HCT116 (cell line): ENCODE measurements at places on chromosomes 2 and 18. TPM values are rescaled to one million over a fixed set of nuclear protein-coding genes. Genes with fewer than 3 reads are reported as not detected.
A peak's percentile ranks its signal among the peaks of the same experiment; 100 is the strongest.

DNA sequence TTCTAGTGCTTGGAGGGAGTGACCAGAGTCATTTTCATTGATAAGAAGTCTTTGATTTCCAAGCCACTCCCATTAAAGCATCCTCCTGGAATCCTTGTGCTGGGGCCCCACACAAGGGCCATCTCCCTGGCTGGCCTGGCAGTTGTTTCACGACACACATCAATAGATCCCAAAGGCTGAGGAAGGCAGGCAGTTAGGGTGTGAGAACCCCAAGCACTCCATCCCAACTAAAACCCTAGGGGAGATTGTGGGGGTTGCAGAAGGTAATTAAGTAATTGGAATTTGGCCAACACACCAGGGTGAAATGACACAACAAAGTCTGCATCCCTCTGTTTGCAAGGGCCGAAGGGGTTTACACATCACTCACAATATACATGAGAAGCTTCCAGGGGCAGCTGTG, 578.1 kb upstream of the SYT4 start:
- H3K27ac ChIP-seq: no peak overlapping the region
- no peaks in the 10 kb centered on the region for H3K36me3 ChIP-seq
- no peaks in the 10 kb centered on the region for H3K27me3 ChIP-seq
- H3K4me3 ChIP-seq: no peak overlapping the region
- DNase-seq: no peak

DNA sequence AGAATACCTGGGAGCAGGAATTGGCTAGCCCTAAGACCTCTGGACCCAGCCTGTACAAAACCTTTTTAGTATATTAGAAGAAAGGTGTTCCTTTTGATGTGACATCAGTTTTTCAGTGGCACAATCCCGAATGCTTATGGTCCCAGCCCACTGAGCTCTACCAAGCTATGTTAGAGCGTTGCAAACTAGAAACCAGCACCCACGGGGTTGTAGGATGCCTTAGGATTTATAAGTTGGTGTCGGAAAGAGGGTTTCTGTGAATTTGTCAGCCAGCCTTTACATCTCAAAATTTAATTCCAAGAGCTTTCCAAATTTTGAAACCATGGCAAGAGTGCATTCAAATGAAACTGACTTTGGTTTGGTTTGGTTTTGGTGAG, 499 bp upstream of the LMAN1 start:
- no peaks in the 10 kb centered on the region for H3K27me3 ChIP-seq
- no peak overlapping the region for H3K27ac ChIP-seq
- H3K4me1 ChIP-seq: peaks cover 19% of the 10 kb centered on the region; the same call in 1 of the 2 replicates

DNA sequence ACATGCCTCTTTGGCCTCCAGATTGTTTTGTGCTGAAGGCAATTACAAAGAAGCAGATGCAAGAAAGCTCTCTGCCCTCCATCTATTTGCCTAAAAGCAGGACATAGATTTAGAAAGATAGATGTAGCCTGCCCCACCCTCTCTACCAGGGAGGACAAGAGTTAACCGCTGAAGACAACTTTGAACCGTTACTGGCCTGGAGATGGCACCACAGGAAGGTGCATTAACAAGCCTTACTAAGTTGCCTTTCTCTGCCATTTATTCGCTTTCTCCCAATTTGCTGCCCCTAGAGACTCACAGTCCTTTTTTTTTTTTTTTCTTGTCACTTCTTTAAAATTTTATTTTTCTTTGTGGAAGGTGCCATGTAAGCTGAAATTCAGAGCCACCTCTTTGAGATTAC, 28.8 kb upstream of the RMDN2 start:
- H3K4me1 ChIP-seq: no peaks in the 10 kb centered on the region
- no peak for DNase-seq
- no peaks in the 10 kb centered on the region for H3K36me3 ChIP-seq

- no peak overlapping the region for H3K4me3 ChIP-seq
- H3K27me3 ChIP-seq: no peaks in the 10 kb centered on the region; the same call in 1 of the 2 replicates
- H3K4me1 ChIP-seq: no peaks in the 10 kb centered on the region
- H3K36me3 ChIP-seq: no peaks in the 10 kb centered on the region
- H3K27ac ChIP-seq: no peak overlapping the region
- no peak for DNase-seq
Measured at GRCh38 chr2:2466534-2466933, 135.5 kb upstream of the MYT1L start.

GRCh38 chr2:102460467-102460866, 12.6 kb upstream of the SLC9A4 start:
- no peaks in the 10 kb centered on the region for H3K4me1 ChIP-seq
- no peaks in the 10 kb centered on the region for H3K27me3 ChIP-seq
- no peak for DNase-seq
- no peaks in the 10 kb centered on the region for H3K36me3 ChIP-seq
- no peak overlapping the region for H3K27ac ChIP-seq
- H3K4me3 ChIP-seq: no peak overlapping the region

DNA sequence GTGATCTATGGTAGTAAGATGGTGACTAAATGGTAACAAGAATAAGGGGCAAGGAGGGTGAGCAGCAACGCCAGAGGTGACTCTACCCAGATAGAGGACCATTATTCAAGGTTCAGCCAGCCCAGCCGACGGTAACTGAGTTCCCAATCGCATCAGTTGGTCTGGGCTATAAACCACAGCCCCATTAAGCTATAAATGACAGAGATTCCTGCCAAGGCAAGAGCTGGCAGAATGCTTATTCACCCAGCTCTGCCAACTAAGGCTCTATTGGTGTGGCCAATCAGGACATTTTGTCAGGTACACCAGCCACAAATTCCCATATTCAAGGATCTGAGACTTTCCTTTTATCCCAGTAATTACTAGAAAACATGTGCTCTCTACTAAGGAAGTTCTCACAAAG, 3.6 kb downstream of the CHN1 start:
- H3K36me3 ChIP-seq: no peaks in the 10 kb centered on the region
- no peak for DNase-seq
- H3K4me1 ChIP-seq: peaks cover 22% of the 10 kb centered on the region
- H3K27ac ChIP-seq: no peak overlapping the region

DNA sequence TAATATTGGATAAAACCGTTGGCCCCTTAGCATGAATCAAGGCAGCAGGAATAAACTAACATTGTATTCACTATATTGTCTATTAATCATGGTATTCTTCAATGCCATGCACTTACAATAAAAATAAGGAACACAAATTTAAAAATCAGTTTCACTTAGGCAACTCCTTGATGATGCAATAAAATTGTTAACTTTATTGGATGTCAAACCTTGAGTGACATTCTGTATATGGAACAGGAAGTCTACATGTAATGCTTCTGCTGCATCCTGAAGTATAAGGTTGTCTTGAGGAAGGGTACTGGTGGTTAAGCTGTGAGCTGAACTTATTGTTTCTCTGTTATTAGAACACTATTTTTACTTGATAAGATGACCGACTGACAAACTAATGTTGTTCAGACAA, 605.5 kb downstream of the SATB2 start:
- no peaks in the 10 kb centered on the region for H3K36me3 ChIP-seq
- no peak for DNase-seq
- H3K4me1 ChIP-seq: no peaks in the 10 kb centered on the region
- H3K27me3 ChIP-seq: no peaks in the 10 kb centered on the region
- H3K4me3 ChIP-seq: no peak overlapping the region

- no peaks in the 10 kb centered on the region for H3K36me3 ChIP-seq
- DNase-seq: no peak
- H3K27ac ChIP-seq: no peak overlapping the region
- H3K4me1 ChIP-seq: no peaks in the 10 kb centered on the region
- no peak overlapping the region for H3K4me3 ChIP-seq
Measured at GRCh38 chr2:184589261-184589660, 9.1 kb upstream of the ZNF804A start.

GRCh38 chr2:6782517-6783237, 83.0 kb downstream of the CMPK2 start:
- no peak for DNase-seq
- no peak overlapping the region for H3K4me3 ChIP-seq
- H3K27ac ChIP-seq: no peak overlapping the region
- H3K36me3 ChIP-seq: no peaks in the 10 kb centered on the region
- no peaks in the 10 kb centered on the region for H3K27me3 ChIP-seq

DNA sequence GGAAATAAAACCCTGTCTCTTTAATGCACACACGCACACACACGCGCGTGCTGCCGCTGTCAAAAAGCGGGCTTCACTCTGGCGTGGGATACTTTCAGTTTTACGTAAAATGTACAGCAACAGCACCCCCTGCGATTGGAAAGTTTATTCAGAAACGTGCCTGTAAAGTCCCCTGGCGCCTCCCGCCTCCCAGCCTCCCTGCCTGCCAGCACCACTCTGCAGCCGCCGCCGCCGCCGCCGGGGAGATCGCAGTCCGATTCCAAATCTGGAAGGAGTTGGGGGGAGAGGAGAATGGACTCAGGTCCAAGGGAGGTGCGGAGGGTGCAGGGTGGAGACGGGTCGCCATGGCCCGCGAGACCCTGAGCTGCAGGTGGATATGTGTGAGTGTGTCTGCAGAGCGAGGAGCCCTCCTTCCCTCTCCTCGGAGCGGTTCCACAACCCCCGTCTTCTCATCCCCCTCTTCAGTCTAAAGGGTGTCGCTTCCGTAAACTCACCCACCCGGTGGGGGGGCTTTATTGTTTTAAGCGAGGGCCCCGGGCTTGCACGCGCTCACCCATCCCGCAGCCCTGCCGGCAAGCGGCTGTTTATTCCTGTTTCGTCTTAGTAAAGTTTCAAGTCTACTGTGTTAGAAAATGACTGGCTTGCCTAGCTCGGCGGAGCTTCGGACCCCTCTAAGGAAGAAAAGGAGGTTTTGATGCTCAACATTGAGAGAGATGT, 1.8 kb upstream of the BCL11A start:
- peak; percentile 36 for DNase-seq
- peaks cover 29% of the 10 kb centered on the region for H3K4me1 ChIP-seq
- peaks cover 56% of the 10 kb centered on the region for H3K27me3 ChIP-seq
- no peak overlapping the region for H3K27ac ChIP-seq
- H3K36me3 ChIP-seq: no peaks in the 10 kb centered on the region
- peak overlapping the region; percentile 67 for H3K4me3 ChIP-seq

DNA sequence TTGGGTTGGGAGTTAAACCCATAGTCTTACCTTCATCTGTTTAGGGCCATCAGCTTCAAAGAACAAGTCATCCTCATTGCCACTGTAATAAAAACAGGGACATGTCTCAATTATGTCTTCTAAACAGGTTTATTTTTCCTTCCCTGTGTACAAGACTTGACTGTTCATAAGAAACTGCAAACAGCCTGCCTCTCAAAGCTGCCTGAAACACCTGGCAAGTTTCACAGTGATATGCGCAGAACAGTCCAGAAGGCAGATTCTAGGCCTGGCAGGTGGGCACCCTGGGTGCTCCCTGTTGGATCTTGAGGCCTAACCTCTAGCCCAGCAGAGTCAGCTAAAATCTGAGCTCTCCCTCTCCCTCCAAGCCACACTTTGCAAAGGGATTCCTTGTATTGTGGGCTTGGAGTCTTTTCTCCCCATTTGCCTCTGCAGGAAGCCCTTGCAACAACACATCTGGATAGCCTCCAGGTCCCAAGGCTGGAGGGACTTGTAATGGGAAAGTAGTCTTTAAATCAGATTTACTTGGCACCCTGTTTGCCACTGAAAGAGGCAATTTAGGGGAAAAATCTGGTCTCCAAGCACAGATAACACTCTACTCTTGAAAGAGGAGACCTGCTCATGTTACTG, 930 bp downstream of the IL1B start:
- no peak for DNase-seq
- no peak overlapping the region for H3K4me3 ChIP-seq
- H3K36me3 ChIP-seq: no peaks in the 10 kb centered on the region
- no peak overlapping the region for H3K27ac ChIP-seq
- H3K4me1 ChIP-seq: peaks cover 12% of the 10 kb centered on the region

DNA sequence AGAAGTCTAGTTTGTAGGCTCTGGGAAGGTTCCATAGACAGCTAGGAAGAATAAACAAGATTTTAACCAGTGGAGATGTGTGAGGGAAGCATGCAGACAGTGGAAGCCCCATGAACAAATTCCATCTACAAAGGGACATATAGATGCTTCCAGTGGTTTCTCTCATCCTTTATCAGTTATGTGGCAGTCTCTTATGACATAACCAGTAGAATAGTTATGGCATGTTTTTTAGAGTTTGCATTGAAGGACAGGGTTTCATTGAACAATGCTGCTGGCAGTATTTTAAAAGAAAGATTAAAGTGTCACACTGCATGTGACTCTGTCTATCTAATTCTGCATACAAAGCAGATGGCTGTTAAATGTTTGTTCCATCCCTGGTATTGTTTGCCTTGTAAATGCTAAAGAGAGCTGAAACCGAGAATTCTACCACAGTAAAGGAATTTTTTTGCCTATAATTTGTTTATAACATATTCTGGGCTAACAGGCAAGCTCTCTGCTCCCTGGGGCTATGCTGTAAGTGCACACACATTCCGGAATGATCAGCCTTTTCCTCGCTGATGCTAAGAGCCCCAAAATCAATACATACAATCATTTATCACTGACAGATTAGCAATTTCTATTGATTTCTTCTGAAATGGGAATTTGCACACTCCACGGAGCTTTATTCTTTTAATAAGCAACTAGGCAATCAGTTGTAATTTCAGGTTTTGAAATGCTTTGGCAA, 76.8 kb upstream of the PELI1 start:
- H3K4me1 ChIP-seq: no peaks in the 10 kb centered on the region
- no peaks in the 10 kb centered on the region for H3K27me3 ChIP-seq
- DNase-seq: no peak
- no peak overlapping the region for H3K4me3 ChIP-seq
- no peaks in the 10 kb centered on the region for H3K36me3 ChIP-seq

DNA sequence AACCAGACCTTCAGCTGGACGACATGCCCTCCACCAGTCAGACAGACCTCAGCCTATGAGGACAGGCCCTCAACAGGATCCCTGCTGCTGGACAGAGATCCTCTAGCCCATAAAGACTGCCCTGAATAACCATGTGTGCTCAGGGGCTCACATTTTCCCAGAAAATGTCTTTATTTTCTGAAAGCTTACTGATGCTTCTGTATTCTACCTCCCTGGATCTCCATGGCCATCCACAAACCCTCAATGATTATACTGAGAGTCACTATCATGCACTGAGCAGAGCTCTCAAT, 1.8 kb upstream of the PTPN18 start:
- no peak for DNase-seq
- no peak overlapping the region for H3K4me3 ChIP-seq
- H3K4me1 ChIP-seq: no peaks in the 10 kb centered on the region
- no peak overlapping the region for H3K27ac ChIP-seq
- H3K27me3 ChIP-seq: no peaks in the 10 kb centered on the region

DNA sequence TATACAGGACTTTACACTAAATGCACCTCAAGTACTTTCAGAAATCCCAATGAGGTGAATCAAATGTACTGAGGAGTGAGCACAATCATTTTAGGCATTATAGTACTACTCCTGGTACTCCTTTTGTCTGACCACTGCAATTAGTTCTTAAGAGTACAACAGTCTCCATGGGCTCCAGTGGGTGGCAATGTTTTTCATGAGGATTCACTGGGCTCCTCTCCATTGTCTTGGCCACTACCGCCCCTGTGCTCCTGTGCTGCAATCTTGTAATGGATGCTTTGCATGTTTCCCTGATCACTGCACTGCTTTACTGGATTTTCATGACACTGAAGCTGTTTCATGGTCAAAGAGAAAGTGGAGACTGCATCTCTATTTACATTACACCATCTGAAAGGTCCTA, 268.5 kb upstream of the ZSWIM2 start:
- no peaks in the 10 kb centered on the region for H3K27me3 ChIP-seq
- no peak for DNase-seq
- no peaks in the 10 kb centered on the region for H3K36me3 ChIP-seq
- H3K4me3 ChIP-seq: no peak overlapping the region
- no peaks in the 10 kb centered on the region for H3K4me1 ChIP-seq
- H3K27ac ChIP-seq: no peak overlapping the region

CPO gene
- 0.32 TPM for total RNA-seq

APLF gene
- 1.6 TPM for total RNA-seq

ABHD1 gene
- not detected for total RNA-seq

GLI2 gene
- 3.4 TPM for total RNA-seq

SERPINB3 gene
- not detected for total RNA-seq

FAHD2B gene
- total RNA-seq: 25.3 TPM
